D721Med (cell line): ENCODE measurements at places on chromosomes 6 and 20.

DNA sequence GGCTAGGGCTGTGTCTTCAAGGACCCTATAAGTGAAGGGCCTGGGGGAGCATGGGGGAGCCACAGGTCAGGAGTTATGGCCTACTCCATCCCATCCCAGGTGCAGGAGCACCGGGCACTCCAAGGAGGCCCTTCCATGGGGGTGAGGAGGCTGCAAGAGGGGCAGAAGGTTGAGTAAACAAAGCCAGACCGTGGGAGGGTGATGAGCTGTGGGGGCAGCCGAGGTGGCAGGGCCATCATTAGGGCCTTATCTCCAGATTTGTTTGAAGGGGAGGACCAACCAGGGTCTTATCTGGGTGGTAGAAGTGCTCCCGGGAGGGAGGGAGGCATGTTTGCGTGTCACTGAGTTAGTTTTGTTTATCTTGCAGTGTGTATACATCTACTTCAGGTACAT lies 2.1 kb upstream of the FAM83C start:
- no peak for DNase-seq

- no peak for DNase-seq
Observed at GRCh38 chr6:111781041-111781708, 92.1 kb downstream of the FYN start.

- DNase-seq: no peak
Observed at GRCh38 chr6:16667509-16667908, 93.8 kb downstream of the ATXN1 start.

DNA sequence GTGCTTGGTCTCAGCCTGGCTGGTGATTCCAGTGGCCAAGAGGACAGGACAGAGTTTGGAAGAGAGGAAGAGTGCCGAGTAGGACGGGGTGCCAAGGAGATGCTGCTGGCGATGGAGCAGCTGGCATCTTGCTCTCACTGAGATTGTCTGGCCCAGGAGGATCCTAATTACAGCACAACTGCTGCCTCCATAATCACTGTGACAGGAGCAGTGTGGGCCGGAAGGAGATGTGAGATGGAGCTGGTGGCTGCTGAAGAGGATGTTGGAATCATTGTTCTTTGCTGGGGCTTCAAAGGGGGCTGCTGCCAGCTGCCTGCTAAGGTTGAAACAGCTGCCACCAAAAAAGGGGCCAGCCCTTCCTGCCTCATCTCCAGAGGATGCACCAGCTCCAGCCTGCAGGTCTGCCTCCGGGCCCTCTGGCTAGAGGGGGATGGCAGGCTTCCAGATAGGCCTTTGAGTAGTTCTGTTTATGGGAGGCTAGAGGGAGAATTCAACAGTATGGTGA lies 214.4 kb downstream of the RNF144B start:
- no peak for DNase-seq

GRCh38 chr6:130829333-130829910 lies 2.2 kb downstream of the SMLR1 start:
- no peak for DNase-seq

DNA sequence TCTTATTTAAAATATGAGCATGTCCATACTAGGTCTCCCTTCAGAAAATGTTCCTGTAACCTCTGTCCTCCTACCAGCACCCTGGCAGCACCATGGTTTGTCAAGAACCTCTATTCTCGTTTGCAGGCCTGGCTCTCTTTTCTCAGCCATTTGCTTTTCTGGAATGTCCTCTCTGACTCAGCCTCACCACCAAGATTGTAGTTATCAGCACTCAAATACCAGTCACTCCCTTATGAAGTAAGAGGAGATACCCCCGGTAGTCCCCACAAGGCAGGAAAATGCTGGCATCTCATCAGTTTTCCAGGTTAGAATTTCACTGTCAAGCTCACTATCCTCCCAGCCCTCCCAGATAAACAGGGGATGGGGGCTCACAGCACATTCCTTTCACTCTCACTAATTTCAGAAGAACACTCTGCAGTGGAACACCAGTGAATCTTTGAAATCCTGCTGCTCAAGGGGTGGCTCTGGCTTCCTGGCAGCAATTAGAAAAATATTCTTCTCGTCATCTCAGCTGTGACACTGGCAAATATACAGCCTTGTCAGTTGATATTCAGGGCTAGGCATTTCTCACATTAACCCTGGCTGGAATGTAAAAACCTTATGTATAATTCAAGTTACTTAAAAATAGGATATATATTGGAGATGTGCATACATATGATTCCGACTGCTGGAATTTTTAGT lies 129.2 kb downstream of the TBX18 start:
- DNase-seq: no peak

DNA sequence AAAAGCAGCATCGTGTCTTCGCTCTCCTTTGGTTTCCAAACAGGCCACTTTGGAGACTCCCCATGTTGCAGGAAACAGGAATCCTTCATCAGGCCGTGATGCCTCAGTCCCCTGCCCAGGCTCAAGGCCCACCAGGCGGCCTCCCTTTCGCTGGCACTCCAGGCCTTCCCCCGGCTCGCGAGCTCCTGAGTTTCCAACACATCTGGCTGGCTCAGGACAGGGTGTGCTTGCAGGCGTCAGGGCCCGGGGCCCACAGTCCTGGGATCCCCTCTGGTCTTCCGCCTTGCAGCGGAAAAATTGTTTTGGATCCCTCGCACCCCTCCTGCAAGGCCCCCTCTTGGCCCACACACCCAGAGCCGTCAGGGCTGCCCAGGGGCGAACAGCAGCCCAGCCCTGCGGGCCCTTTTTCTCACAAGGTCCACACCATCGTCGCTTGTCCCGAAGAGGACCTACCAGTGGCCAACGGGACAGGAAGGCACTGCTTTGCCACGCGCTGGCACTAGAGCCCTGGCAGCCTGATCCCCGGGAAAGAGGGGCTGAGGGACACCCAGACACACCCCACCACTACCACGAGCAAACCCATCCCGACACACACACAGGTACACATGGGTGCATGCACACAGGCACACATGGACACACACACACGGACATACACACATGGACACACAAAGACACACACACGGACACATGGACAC lies 1930.9 kb upstream of the DEFB115 start:
- DNase-seq: no peak

DNA sequence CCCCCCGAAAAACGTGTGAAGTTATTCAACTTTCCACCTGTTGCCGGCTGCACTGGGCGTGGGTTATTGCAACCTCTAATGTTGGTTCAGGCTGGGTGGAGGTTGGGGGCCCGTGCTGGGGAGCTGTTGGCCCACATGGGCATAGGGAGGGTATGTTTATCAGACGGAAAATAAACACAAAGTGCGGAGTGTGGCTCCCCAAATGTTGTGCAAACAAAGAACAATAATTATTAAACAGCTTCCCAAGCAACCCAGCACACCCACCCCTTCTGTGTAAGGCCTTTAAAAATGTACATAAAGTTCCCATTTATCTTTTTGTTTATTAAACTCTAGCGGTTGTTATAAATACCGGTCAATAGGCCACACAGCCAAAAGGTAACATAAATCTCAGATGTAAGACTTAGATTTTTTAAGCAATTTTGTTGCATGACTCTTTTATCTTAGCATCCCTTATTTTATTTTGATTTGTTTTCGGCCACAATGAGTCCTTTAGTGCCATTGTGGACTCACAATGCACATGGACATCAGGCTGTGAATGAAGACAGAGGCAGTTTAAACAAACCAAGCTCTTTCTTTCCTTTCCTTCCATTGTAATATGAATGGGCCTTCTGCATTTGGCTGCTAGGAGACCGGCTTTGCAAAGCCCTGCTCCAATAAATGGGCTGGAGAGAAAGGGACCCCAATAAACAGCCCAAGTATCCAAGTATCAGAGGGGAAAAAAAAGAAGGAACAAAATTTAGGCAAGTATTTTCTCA lies 6.9 kb upstream of the DLL1 start:
- DNase-seq: no peak

DNA sequence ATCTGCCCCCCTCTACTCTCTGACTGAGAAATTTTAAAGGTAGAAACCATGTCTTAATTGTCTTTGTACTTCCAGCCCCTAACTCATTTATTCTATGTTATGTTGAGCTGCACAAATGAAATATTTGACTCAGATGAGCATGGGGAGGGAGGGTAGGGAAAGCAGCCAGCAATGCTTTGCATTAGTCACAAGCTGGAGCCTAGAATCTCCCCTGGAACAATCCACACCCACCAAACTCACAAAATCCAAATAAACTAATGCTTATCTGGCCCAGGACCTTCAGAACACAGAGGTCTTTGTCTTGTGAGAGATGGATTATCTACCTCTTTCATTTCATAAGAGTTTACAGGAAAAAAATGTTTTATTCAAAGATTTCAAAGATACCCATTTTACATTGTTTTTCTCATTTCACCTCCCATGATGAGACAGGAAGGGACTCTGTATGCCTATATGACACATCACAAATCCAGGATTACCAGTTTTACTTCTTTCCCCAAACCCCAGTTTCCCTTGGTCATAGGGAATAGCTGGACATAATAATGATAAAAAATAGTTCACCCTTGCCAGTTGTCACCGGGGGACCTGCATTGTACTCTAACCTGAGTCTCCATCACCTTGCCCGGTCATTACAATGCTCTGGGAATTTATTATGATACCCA lies 466.9 kb downstream of the KIF16B start:
- no peak for DNase-seq

GRCh38 chr6:165969184-165969583 lies 198.5 kb downstream of the TBXT start:
- DNase-seq: no peak

- DNase-seq: no peak
Observed at GRCh38 chr6:166236596-166236995, 68.9 kb upstream of the TBXT start.

DNA sequence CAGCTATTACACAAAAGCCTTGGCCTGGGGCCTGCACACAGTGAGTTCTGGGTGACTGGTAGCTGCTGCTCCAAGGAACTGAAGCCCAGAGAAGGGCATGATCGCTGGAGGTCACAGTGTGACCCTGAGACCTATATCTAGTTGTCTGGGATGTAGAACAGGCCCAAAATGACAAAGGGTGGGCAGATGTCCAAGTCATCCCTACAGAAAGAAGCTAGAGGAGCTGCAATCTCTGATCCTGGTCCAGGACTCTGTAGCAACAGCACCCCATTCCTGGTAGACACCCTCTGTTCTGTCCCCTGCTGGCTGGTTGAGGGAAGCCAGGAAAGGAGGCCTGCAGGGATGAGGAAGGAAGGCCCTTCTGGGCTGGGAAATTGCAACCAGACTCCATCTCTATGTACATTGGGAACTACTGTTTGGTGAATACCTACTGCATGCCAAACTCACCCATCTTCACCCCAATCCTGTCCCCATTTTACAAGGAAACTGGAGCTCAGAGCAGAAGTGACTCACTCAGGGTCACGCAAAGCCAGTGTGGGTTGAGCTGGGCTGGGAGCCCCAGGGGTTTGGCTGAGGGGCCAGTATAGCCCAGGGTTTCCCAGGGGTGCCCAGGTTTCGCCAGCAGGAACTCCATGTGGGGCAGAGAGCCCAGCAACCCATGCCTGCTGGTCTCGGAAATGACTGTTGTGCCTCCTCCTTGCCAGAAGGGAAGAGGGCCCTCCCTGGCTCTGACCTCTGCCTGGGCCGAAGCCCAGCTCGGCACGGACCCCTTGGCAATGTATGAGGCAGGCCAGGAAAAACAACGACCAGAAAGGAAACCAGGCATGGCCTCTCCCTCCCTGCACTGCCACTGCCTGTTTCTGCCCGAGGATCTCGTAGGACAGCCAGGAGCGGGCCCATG lies 44.9 kb upstream of the TLDC2 start:
- DNase-seq: no peak

GRCh38 chr20:14444106-14444505 lies 106.7 kb upstream of the FLRT3 start:
- no peak for DNase-seq

GRCh38 chr20:42958367-42959069 lies 231.2 kb downstream of the PTPRT start:
- no peak for DNase-seq

- no peak for DNase-seq
Observed at GRCh38 chr20:52738081-52738480, 234.1 kb upstream of the TSHZ2 start.

- no peak for DNase-seq
Observed at GRCh38 chr20:52532674-52533073, 341.1 kb upstream of the ZFP64 start.

- no peak for DNase-seq
Observed at GRCh38 chr6:28589234-28589956, 63.7 kb downstream of the GPX5 start.

DNA sequence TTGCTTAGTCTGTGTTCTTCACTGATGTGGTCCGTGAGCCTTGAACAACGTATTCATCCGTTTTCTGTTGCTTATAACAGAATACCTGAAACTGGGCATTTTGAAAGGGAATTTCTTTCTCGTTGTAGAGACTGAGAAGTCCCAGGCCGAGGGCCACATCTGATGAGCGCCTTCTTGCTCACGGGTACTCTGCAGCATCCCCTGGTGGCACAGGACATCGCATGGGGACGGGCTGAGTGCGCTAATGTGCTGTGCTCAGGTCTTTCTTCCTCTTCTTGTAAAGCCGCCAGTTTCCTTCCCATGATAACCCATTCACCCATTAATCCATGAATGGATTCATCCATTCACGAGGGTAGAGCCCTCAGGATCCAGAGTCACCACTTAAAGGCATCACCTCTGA lies 161.0 kb downstream of the NFATC2 start:
- DNase-seq: no peak

- DNase-seq: no peak
Observed at GRCh38 chr20:52572687-52573086, 381.1 kb upstream of the ZFP64 start.

DNA sequence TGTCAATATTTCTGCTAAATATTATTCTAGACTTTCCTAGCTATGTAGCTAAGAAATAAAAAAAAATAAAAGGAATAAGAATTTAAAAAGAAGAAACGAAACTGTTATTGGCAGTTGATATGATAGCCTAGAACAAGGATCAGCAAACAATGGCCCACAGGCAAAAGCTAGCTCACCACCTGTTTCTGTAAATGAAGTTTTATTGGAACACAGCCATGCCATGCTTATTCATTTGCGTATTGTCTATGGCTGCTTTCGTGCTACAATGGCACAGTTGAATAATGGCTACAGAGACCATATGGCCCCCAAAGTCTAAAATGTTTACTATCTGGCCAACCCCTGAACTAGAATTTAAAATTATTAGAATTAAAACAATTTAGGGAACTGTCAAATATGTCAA lies 952.6 kb upstream of the MAP3K7 start:
- no peak for DNase-seq

GRCh38 chr6:116422238-116422637 lies 38.9 kb upstream of the CALHM6 start:
- DNase-seq: no peak

DNA sequence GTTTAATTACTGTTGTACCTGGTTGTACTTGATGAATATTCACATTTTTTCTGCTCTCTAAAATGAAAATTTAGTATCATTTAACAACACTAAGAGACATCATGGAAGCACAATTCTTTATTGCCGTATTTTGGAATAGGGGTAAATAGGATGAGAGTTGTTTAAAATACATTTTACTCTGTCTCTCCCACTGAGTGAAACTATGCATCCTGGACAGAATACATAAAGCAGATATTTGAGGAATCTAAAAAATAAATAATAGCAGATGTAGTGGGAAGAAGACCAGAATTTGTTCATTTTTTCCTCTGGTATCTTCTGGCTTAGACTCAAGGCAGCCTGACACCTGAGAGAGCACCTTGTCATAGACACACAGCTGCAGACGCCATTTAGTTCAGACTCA lies 119.1 kb upstream of the AHI1 start:
- no peak for DNase-seq

- no peak for DNase-seq
Observed at GRCh38 chr6:129844118-129844891, 16.8 kb downstream of the TMEM244 start.

GRCh38 chr20:38143238-38143645 lies 21.8 kb downstream of the TGM2 start:
- no peak for DNase-seq
